ENCODE measurements at places on chromosomes 2 and 18.

DNA sequence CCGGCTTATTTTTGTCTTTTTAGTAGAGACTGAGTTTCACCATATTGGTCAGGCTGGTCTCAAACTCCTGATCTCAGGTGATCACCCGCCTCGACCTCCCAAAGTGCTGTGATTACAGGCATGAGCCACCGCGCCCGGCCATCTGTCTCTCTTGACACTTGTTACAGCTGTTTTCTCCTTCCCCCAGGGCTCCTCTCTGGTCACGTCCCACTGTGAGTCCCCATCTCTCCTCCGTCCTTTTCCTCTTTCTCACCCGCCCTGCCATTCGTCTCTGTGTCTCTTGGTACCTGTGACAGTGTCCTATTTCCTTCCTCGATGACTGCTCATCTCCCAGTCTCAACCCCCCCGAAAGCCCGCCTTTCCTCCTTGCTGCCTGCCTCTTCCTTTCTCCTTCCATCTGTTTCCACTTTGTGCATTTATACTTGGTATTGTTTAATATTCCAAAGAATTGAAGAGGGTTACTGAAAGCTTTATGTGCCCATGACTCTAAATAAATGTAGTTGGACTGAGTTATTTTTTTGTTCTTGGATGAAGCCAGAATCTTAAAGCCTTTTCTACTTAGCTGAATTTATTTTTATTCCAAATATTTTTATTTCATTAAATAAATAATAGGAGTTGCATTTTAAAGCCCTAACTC lies 241.5 kb downstream of the SH3RF3 start:
- H3K27ac ChIP-seq, result no peak overlapping the region
- peak; percentile 10 for DNase-seq

DNA sequence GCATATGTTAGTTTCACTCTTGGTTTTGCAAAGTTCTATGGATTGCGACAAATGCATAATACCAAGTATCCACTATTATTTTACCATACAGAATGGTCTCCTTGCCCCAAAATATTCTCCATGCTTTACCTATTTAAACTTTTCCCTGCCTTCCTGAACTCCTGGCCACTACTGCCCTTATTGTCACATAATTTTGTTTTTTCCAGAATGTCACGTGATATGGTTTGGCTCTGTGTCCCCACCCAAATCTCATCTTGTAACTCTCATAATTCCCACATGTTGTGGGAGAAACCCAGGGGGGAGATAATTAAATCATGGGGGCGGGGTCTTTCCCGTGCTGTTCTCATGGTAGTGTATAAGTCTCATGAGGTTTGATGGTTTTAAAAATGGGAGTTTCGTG lies 760.0 kb downstream of the METTL4 start:
- peaks cover 6% of the 10 kb centered on the region for H3K27me3 ChIP-seq
- H3K4me1 ChIP-seq, result no peaks in the 10 kb centered on the region
- no peaks in the 10 kb centered on the region for H3K36me3 ChIP-seq
- no peak overlapping the region for H3K27ac ChIP-seq

DNA sequence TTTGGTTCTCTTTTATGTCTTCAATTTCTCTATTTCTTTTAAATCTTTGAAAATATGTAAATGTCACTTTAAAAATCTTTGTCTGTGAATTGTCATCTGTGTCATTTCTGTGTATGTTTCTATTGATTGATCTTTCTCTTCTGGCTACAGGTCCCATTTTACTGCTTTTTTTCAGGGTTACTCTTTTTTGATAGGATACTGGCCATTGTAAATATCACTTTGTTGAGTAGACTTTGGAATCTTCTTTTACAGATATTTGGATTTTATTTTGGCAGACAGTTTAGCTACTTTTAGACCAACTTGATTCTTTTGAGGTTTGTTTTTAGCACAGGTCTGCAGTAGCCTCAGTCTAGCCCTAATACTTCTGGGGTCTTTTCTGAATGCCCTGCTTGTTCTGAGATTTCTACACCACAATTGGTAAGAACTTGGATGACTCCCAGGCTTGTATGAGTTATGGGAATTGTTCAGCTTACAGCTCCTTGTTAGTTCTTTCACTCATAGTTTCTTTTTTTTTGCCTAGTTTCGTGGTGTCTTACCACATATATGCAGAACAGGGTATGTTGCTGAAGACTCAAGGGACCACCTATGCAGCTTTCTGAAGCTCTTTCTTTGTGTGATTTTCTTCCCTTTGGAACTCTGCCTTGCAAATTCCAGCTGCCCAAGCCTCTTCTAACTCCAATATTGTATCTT lies 122.2 kb downstream of the QPCT start:
- DNase-seq, result no peak
- peaks cover 2% of the 10 kb centered on the region for H3K27me3 ChIP-seq
- H3K4me3 ChIP-seq, result no peak overlapping the region
- H3K27ac ChIP-seq, result no peak overlapping the region

DNA sequence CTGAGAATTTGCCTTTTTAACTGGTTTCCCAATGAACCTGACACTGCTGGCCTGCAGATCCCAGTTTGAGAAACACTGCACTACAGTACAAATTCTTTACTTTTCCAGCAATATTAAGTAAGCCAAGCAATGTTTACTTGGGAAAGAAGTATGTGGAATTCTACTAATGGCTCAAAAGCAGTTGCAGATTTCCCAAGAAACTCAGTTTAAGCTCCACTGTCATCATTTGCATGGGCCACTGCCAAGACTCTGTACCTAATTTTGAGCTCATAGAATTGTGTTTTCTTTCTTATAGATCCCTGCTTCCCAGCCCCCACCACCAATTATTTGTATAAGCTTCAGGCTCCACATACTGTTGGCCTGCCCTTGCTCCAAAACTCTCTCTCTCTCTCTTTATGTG lies 676.1 kb downstream of the RNF144A start:
- no peak overlapping the region for H3K4me3 ChIP-seq
- DNase-seq, result no peak
- no peak overlapping the region for H3K27ac ChIP-seq
- H3K27me3 ChIP-seq, result no peaks in the 10 kb centered on the region
- no peaks in the 10 kb centered on the region for H3K36me3 ChIP-seq

DNA sequence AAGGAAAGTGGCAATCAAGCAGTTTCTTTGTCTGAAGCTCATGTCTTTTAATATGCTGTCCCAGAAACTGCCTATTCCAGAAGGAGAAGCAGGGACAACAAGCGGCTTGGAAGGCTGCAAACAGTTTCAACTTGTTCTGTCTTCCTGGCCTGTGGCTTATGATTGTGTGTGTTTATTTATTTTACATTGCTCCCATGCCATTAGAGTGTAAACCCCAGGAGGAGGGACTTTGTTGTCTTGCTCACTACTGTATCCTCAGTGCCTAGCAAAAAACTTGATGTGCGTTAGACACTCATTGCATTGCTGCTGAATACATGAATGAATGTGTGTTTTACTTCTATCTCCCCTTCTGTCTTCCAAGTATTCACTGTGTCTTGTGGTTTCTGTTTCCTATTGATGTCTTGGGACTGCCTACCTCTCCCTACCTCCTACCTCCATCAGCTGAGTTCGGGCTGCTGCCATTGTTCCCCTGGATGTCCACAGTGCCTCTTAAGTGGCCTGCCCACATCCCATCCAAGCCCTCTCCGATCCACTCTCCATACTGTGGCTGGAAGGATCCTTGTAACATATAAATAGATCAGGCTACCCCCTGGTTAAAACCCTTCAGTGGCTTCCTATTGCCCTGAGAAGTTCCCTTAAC lies 261.4 kb downstream of the DYSF start:
- no peaks in the 10 kb centered on the region for H3K36me3 ChIP-seq
- H3K27ac ChIP-seq, result no peak overlapping the region
- H3K4me3 ChIP-seq, result no peak overlapping the region
- no peak for DNase-seq

DNA sequence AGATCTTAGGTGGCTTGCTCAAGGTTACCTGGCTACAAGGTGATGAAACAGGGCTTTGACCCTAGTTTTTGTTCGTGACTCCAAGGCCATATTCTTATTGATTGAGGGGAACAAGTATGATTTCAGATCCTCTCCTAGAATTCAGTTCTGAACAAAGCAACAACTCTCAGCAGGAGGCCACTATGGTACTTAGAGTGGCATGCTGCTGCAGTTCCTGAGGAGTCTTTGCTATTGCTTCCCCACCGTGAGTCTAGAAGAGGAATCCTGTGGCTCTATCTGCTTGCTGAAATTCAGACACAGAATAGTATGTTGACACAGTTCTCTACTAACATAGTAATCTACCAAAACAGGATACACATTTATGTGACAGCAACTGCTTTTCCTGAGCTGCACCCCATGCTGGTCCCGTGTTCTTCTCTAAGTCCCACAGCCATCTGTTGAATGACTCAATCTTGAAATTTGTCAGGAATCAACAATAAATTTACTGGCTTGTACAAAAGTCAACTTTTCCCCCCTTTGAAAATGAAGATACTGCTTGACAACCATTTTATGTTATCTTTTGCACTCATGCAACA lies 4.1 kb downstream of the TGFBRAP1 start:
- peaks cover 66% of the 10 kb centered on the region for H3K4me1 ChIP-seq
- peaks cover 8% of the 10 kb centered on the region for H3K36me3 ChIP-seq
- no peaks in the 10 kb centered on the region for H3K27me3 ChIP-seq
- no peak overlapping the region for H3K4me3 ChIP-seq
- peak overlapping the region; percentile 17 for H3K27ac ChIP-seq
- DNase-seq, result no peak

GRCh38 chr2:233837694-233838229 lies 16.6 kb downstream of the HJURP start:
- H3K27me3 ChIP-seq, result no peaks in the 10 kb centered on the region
- H3K36me3 ChIP-seq, result no peaks in the 10 kb centered on the region
- no peaks in the 10 kb centered on the region for H3K4me1 ChIP-seq
- no peak overlapping the region for H3K4me3 ChIP-seq

- H3K27ac ChIP-seq, result no peak overlapping the region
- H3K4me3 ChIP-seq, result no peak overlapping the region
- peaks cover 15% of the 10 kb centered on the region for H3K27me3 ChIP-seq
- no peaks in the 10 kb centered on the region for H3K4me1 ChIP-seq
These were observed 92.7 kb upstream of the ASAP2 start for GRCh38 chr2:9113916-9114315.

DNA sequence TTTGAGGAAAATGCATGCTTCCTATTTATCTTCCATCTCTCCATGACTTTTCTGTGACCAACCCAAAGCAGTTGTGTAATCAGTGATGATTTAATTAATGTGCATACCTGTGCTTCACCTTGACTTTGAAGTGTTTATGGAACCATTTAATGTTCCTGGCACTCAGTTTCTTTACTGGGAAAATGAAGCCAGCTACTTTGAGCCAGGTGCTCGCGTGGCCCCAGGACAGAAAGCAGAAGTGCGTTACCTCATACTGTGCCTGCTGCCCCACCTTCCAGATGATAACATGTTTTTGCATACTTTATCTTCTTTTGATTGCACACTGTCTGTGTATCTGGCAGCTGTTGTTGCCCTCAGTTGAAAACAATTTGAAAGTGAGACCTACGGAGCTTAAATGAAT lies 61.3 kb downstream of the PMAIP1 start:
- H3K27ac ChIP-seq, result no peak overlapping the region
- H3K4me3 ChIP-seq, result no peak overlapping the region
- H3K36me3 ChIP-seq, result no peaks in the 10 kb centered on the region
- peaks cover 24% of the 10 kb centered on the region for H3K27me3 ChIP-seq

DNA sequence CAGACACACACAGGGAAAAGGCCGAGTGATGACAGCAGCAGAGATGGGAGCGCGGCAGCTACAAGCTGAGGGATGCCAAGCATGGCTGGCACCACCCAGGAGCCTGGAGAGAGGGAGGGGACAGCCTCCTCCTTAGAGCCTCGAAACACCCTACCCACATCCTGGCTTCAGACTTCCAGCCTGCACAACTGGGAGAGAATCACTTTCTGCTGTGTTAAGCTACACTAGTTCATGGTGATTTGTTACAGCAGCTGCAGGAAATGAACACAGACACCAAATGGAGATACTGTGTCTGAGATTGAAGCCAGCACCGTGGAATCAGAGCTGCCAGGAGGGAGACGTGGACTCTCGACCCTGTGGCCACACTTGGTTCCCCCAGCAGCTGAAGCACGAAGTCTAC lies 27.5 kb upstream of the FOSL2 start:
- peaks cover 60% of the 10 kb centered on the region for H3K4me1 ChIP-seq
- H3K4me3 ChIP-seq, result peak overlapping the region; percentile 49
- no peaks in the 10 kb centered on the region for H3K36me3 ChIP-seq
- peak overlapping the region; percentile 29 for H3K27ac ChIP-seq
- H3K27me3 ChIP-seq, result peaks cover 3% of the 10 kb centered on the region
- no peak for DNase-seq

GRCh38 chr2:238237431-238238135 lies 2.3 kb downstream of the HES6 start:
- no peak for DNase-seq
- no peaks in the 10 kb centered on the region for H3K36me3 ChIP-seq
- H3K4me1 ChIP-seq, result peaks cover 12% of the 10 kb centered on the region
- H3K4me3 ChIP-seq, result peak overlapping the region; percentile 66

GRCh38 chr18:62018034-62018758 lies 125.4 kb upstream of the RNF152 start:
- no peaks in the 10 kb centered on the region for H3K27me3 ChIP-seq
- H3K4me1 ChIP-seq, result no peaks in the 10 kb centered on the region
- H3K36me3 ChIP-seq, result no peaks in the 10 kb centered on the region
- H3K4me3 ChIP-seq, result no peak overlapping the region
- DNase-seq, result no peak

- H3K4me3 ChIP-seq, result peak overlapping the region; percentile 96
- DNase-seq, result peak; percentile 63
- H3K27me3 ChIP-seq, result peaks cover 5% of the 10 kb centered on the region
- H3K36me3 ChIP-seq, result peaks cover 5% of the 10 kb centered on the region
- H3K27ac ChIP-seq, result peak overlapping the region; percentile 90
- H3K4me1 ChIP-seq, result peaks cover 71% of the 10 kb centered on the region
These were observed 514 bp downstream of the BCL2L11 start for GRCh38 chr2:111121028-111121827.

GRCh38 chr2:111135910-111136297 lies 15.2 kb downstream of the BCL2L11 start:
- no peak overlapping the region for H3K27ac ChIP-seq
- H3K36me3 ChIP-seq, result peaks cover 75% of the 10 kb centered on the region
- H3K4me3 ChIP-seq, result no peak overlapping the region
- peak; percentile 7 for DNase-seq

GRCh38 chr18:27803957-27804356 lies 373.0 kb downstream of the CDH2 start:
- H3K36me3 ChIP-seq, result no peaks in the 10 kb centered on the region
- no peaks in the 10 kb centered on the region for H3K27me3 ChIP-seq
- H3K4me3 ChIP-seq, result no peak overlapping the region
- no peak overlapping the region for H3K27ac ChIP-seq

DNA sequence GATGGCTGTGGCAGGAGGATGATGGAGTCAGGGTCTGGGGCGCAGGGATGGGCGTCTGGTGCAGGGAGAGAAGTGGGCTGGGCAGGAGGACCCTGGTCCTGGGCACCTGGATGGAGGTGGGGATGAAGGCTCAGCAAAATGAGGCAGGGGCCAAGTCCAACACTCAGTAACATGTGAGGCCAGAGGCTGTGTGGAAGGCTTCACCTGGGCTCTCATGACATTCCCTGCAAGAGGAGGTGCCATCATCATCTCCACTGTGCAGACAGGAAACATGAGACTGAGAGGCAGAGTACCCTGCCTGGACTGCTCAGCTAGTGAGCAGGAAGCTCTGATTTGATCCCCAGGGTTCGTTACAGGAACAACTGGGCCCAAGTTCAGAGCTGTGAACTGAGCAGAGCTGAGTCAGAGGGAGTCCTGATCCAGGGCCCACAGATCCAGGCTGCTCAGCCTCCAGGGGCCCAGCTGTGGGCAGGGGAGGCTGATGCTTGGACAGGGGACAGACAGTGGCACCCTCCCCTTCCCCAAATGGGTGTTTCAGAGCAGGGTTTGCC lies 36.9 kb downstream of the HJURP start:
- H3K27me3 ChIP-seq, result peaks cover 6% of the 10 kb centered on the region
- DNase-seq, result no peak
- no peak overlapping the region for H3K27ac ChIP-seq
- H3K36me3 ChIP-seq, result no peaks in the 10 kb centered on the region
- H3K4me1 ChIP-seq, result peaks cover 5% of the 10 kb centered on the region
- H3K4me3 ChIP-seq, result no peak overlapping the region
